ENCODE measurements at places on chromosomes 4 and X.

DNA sequence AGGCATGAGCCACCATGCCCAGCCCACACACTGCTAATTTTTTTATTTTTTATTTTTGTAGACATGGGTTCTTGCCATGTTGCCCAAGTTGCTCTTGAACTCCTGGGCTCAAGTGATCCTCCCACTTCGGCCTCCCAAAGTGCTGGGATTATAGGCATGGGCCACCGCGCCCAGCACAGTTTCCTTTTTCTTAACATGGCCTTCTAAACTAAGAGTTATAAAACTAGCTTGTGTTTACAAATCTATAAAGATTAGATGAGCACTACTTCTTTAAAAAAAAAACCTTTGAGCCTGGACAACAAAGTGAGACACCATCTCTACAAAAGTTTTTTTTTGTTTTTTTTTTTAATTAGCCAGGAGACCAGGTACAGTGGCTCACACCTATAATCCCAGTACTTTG lies 10.7 kb downstream of the GRSF1 start:
- DNase-seq = no peak

DNA sequence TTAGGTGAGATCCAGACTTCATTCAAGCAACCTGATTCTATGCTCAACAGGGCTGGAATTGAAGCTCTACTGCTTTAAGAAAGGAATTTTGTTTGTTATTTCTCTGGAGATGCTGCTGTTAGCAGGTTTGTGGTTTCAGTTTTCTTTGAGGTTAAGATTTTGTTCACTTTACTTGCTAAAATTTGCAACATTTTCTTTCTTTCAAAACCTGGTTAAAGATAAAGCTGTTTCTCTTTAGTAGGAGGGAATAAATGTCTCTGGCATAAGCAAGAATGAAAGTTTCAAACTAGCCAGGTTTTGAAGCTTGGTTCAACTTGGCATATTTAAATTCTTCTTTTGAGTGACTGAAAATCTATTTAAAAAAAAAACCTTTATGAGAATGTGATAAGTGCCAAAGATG lies 660.6 kb upstream of the NR3C2 start:
- DNase-seq = no peak

GRCh38 chr4:11151500-11151899 lies 277.2 kb downstream of the HS3ST1 start:
- no peak for DNase-seq

GRCh38 chrX:41827886-41828285 lies 95.5 kb downstream of the CASK start:
- DNase-seq = no peak

- DNase-seq = no peak
Observed at GRCh38 chr4:102390438-102390837, 45.2 kb upstream of the SLC39A8 start.

- no peak for DNase-seq
Observed at GRCh38 chr4:105092356-105092755, 54.3 kb upstream of the TET2 start.

All from CD4-positive, alpha-beta T cell treated with Interleukin-6 at 100 ng/mL for 8 hours (primary cell).